ENCODE measurements at places on chromosomes 16 and 17.
A peak's percentile ranks its signal among the peaks of the same experiment; 100 is the strongest.

DNA sequence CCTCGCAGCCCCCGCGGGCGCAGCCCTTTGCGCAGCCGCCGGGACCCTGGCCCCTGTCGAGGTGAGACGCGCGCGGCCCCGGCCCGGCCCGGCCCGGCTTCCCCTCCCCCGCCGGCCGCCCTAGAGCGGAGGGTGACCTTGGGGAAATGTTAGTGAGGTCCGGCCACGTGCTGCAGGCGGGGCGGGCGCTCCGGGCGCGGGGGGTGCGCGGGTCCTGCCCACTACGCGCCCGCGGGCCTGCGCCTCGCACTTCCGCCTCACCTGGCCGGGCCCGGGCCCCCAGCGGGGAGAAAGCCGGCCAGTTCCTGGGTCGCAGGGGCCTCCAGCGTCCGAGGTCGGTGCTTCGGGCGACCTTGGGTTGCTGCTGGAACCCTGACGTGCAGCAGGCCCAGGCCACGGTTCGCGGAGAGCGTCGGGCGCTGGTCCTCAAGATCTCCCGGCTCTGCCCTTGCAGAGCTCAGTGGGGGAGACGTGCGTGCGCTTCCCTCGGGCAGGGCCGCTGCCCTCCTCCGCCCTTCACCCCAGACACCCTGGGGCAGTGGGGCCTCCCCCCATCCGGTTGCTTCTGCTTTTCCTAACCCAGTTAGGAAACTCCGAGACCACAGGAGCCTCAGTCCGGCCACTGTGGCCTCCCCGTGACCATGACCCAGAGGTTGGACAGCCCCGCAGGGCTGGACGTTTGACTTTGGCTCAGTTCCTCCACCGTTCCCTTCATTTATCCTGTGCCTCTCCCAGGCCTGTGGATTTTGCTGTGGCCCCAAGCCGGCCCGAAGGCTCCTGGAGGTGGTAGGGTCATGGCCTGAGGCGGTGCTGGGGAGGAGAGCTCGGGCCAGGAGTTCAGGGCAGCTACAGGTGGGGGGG lies 791 bp downstream of the MCRIP2 start:
- peak; percentile 25 for DNase-seq

DNA sequence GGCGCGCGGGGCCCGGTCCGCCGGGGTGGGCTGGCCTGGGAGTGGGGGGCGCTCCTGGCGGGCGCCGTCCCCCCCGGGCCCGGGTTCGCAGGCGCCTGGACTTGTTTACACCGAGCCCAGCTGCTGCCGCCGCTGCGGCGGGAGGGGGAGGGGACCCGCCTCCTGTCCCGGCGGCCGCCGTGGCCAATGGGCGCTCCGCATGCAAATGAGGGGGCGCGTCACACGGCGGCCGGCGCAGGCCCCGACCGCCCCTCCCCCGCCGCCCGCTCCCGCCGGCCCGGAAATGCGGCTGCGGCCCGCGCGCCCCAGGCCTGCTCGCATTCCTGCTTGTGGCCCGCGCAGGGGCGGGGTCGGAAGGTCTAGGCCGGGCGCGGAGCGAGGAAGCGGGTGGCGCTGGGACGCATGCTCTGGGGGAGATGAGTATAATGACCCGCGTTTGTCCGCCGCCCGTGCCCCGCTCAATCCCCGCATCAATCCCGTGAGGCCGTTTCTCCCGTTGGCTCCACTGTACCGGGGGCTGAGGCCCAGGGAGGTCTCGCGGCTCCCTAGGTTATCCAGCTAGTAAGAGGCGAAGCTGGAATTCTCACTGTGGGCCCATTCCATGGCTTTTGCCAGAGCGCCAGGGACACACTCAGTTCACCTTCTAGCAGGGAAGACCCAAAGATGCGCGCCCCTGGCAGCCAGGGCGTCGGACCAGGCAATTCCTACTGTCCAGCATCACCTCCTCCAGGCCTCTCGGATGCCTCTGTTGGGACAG lies at the start of gene YPEL3:
YPEL3 (minus strand) TSS at position 109 of the 757 bp plus-strand sequence. CDS start 731 bp downstream, outside the sequence.
- DNase-seq, result peak; percentile 88

- no peak for DNase-seq
Observed at GRCh38 chr17:76677406-76677805, 33.4 kb downstream of the MXRA7 start.

DNA sequence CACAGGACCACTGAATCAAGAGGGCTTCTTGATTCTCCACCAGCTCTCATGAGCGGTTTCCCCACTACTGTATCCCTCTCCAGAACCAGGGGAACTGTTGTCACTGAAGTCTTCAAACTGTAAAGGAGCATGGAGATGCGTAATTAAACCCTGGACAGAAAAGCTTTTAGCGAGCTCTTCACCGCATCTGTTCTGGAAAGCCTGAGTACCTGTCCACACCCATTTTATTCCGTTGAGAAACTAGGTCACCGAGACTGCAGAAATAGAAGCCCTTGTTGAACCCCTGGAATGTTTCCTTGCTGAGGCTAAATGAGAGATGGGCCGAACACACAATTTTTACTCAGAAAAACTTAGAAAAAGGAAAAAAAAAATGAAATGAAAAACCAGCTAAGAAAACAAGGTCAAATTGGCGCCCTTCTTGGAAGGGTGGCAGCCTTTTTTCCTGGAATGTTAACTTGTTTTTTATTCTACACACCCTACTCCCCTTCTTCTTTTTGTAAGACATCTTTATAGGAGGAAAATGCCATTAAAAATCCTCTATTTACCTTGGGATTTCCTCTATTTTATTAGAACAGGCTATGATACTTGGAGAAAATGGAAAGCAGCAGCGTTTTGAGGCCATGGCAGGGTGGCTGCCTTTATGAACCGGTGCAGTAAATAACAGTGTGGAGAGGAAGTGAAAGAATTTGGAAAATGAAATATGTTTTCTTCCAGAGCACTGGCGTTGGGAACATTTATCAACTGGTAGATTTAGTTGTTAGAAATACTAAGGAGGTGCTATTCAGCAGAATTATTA lies 52.6 kb upstream of the CRISPLD2 start:
- DNase-seq, result peak; percentile 55

DNA sequence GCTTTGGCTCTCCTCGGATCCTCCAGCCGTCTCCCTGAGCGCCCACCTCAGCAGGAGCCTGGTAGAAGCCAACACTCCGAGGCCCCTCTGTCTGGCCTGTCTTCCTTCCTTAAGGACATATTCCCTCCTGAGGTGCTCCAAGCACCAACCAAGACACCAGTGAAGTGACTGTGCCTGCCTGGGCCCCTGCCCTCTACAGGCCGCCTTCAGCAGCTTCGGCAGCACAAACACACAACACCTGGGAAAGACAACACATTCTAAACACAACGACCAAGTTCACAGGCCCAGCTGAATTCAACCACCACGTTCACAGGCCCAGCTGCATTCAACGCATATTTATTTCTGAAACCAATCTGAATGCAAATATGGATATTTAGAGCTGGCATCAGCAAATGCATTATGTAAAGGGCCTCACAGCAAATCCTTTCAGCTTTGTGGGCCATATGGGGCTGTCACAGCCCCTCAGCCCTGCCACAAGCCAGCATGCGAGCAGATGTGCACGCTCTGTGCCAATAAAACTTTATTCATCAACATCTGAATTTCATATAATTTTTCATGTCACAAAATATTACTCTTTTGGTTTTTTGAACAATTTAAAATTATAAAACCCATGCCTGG lies 12.2 kb downstream of the GALNS start:
- no peak for DNase-seq

DNA sequence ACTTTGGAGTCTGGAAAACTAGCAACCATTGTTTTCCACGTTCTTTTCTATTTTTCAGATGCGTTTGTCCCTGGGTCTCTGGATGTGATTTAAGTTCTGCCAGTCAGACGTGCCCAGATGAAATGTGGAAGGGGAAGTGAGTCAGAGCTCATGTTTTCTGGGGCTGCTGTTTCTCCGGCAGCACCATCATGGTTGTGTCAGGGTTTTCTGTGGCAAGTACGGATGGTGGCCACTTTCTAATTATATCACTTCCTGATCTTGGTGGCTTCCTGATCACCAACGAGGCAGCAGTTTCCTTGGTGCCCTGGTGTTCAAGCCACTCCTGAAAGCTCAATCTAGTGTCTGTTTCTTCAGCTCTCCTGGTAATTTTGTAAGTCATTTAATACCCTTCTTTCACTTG lies 31.4 kb upstream of the PMFBP1 start:
- no peak for DNase-seq

- DNase-seq, result no peak
Observed at GRCh38 chr17:51941272-51941671, 217.2 kb downstream of the CA10 start.

DNA sequence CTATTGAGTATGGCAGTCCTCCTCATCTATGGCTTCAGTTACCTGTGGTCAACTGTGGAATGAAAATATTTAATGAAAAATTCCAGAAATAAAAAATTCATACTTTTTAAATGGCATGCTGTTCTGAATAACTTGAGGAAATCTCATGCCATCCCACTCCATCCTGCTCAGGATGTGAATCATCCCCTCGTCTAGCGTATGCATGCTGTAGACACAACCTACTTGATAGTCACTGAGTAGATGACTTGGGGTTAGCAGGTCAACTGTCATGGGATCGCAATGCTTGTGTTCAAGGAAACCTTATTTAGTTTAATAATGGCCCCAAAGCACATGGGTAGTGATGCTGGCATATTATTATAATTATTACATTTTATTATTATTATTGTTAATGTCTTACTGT lies 4.8 kb upstream of the VAC14 start:
- DNase-seq, result no peak

DNA sequence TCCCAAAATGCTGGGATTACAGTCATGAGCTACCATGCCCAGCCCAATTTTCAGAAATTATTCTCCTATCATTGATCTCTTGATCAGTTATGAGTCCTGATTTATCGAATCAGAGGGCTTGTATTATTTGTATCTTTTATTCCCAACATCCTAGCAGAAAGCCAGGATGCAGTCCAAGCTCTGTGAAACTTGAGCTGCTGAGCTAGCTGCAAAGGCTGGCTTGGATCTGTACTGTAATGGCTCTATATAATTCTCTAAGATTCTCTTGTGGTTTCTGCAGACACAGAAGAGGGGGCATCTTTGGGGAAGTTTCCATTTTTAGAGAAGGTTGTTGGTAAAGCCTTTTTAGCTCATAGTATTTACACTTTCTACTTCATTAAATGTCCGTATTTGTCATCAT lies 227.1 kb downstream of the MAP2K4 start:
- DNase-seq, result no peak

GRCh38 chr17:50136096-50136687 lies 6.2 kb upstream of the SAMD14 start:
- DNase-seq, result no peak

DNA sequence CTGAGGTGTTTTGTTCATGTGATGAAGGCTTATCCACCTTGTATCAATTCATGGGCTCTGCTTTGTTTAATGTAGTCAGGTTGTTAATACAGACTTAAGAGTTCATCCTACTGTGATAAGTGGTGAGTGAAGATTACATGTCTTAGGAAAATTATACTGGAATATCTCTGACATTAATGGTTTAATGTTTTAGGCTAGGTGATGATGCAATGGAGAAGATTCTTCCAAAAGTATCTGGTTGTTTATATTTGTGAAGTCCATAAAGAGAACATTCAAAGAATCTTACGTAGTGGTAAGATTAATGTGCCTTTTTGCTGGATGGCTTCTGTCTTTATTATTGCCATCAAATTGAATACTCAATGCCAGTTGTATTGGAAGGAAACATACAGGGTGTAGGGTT lies 236.4 kb downstream of the BCAS3 start:
- no peak for DNase-seq

DNA sequence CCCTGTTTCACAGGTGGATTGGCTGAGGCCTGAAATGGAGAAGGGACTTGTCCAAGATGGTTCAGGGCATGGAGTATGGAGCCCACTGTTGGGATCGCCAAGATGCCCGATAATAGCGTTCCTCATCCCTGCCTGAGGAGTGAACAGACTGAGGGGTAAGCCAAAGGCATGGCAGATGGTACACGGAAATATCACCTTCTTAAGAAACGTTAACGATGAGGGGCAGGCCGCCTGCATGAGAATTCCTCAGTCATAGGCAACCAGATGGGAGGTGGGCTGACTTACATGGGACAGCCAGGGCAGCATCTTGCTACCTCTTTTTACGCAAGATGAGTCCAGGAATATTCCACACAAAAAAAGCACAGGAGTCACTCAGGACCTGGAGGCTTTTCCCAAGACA lies 188.1 kb downstream of the CCDC182 start:
- no peak for DNase-seq

GRCh38 chr17:9236286-9237052 lies 215.2 kb downstream of the NTN1 start:
- DNase-seq, result no peak

- no peak for DNase-seq
Observed at GRCh38 chr17:61770043-61770442, 93.3 kb downstream of the BRIP1 start.

- DNase-seq, result no peak
Observed at GRCh38 chr16:61309386-61309785, 726.9 kb downstream of the CDH8 start.

GRCh38 chr16:10536814-10537389 lies 43.5 kb downstream of the EMP2 start:
- DNase-seq, result no peak

DNA sequence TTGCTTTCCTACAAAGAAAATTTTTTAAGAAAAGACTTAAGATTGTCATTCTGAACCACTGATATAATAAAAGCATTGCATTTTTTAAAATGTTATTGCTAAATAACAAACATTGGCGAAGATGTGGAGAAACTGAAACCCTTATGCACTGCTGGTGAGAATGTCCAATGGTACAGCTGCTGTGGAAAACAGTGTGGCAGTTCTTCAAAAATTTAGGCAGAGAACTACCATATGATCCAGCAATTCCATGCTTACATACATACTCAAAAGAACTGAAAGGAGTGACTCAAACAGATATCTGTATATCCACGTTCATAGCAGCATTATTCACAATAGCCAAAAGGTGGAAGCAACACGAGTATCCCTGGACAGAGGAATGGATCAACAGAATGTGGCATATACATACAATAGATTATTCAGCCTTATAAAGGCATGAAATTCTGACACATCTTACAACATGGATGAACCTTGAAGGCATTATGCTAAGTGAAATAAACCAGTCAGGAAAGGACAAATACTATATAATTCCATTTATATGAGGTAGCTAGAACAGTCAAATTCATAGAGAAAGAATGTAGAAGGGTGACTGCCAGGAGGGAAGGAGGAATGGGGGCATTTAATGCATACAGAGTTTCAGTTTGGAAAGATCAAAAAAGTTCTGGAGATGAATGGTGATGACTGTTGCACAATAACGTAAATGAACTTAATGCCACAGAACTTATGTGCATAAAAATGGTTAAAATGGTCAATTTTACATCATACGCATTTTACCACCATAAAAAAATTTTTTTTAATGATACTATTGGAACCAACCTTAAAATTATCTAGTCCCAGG lies 92.1 kb downstream of the CACNG1 start:
- no peak for DNase-seq

GRCh38 chr16:525520-526180 lies 1.9 kb upstream of the CAPN15 start:
- peak; percentile 4 for DNase-seq

GRCh38 chr17:16085066-16085699 lies 85.6 kb downstream of the TTC19 start:
- no peak for DNase-seq

Measured in CD4-positive, CD25-positive, alpha-beta regulatory T cell (primary cell).